Breast epithelium (tissue), 4 donors: ENCODE measurements at places on chromosomes 1 and 21.

DNA sequence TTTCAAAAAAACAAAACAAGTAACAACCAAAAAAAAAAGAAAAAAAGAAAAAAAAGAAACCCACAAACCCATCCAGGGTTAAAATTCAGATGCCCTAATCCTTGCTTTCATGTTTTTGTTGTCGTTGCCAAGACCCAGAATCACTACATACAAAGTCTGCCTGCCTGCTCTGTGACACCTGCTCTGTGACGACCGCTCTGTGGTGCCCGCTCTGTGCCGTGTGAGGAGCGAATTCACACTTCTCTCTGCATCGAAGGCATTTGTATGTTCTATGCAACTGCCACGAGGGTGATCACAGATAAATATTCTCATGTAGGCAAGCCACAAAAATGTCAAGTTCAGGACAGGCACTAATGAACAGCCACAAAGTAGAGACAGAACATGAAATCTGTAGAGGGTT lies 178.6 kb downstream of the SLC45A1 start:
- DNase-seq = no peak

DNA sequence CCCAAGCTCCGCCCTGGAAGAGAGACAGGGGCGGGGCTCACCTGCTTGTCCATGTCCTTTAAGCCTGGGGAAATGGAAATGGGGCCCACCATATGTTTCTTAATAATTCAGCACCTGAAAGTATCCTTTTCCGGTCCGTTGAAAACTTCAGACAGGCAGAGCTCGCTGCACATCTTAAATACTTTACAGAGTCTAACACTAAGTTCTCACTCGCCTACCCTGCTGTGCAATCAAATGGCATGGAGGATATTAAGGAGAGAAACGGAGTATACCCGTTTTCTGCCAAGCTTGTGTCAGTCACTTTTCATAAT lies 467 bp upstream of the CC2D1B start:
- no peak for DNase-seq

GRCh38 chr1:39146681-39147080 lies 57.8 kb upstream of the MACF1 start:
- no peak for DNase-seq

DNA sequence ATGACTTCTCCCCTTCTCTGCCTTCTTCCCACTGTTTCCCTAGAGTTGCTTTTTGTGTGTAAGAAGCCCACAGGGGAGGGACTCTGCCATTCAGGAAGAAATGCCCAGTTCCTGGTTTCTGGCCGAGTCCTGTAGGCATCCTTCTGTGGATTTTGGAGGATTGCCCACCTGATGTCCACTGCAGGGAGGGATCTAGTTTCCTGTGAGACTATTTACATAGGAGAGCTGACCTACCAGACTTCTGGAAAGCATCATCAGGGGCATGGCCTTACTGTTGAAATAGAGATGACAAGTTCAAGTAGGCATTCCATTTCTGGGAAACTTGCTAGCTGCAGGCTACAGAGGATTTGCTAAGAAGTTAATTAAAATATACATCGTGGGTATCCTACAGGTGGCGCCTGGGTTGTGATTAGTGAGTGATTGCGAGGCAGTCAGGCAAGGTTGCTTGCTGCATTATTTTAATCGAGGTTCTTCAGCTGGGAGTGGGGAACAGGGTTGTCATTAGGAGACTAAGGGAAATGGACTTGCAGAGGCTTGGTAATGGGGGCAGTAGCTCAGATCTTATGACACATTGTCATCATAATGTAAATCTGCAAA lies 148.7 kb downstream of the HHAT start:
- no peak for DNase-seq

GRCh38 chr1:67446893-67447292 lies 16.7 kb upstream of the SERBP1 start:
- DNase-seq = no peak

- no peak for DNase-seq
Measured at GRCh38 chr1:116726872-116727820, 27.1 kb upstream of the CD2 start.

GRCh38 chr1:62852253-62852652 lies 68.3 kb downstream of the ATG4C start:
- DNase-seq = no peak

GRCh38 chr1:88799491-88799890 lies 91.9 kb downstream of the GTF2B start:
- DNase-seq = no peak

- no peak for DNase-seq
Measured at GRCh38 chr1:237140986-237141385, 99.0 kb downstream of the RYR2 start.

- no peak for DNase-seq
Measured at GRCh38 chr1:4126731-4127591, 226.9 kb upstream of the C1orf174 start.

GRCh38 chr1:215888159-215888558 lies 321.1 kb downstream of the KCTD3 start:
- no peak for DNase-seq

- DNase-seq = peak; percentile 88
Measured at GRCh38 chr1:41484402-41485241, at the start of gene EDN2. Gene EDN2 (minus strand): TSS chr1:41484683. CDS start chr1:41484601, 82 bp downstream.
